NCI-H2171 treated with DMSO at 0.1 percent for 48 hours (cell line): ENCODE measurements at places on chromosomes 12 and 14.

- DNase-seq, result peak; percentile 62
Measured at GRCh38 chr12:59403259-59403932, 192.4 kb upstream of the SLC16A7 start.

DNA sequence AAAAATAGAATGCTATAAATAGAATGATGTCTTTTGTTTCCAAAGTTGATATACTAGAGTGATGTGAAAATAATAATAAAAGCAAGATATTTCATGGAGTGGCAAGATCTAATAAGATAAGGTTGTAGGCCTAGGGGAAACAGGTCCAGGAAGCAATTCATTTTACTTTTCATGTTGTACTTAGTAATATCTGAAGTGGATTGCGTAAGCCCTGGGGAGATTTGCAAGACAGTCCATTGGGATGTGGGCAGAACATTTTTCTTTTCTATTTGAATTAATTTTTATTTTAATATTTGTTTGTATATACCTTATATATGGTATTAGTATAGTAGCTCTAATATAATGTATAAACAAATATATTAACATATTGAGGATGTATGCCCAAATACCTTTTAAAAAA lies 7.5 kb downstream of the NUBPL start:
- no peak for DNase-seq

DNA sequence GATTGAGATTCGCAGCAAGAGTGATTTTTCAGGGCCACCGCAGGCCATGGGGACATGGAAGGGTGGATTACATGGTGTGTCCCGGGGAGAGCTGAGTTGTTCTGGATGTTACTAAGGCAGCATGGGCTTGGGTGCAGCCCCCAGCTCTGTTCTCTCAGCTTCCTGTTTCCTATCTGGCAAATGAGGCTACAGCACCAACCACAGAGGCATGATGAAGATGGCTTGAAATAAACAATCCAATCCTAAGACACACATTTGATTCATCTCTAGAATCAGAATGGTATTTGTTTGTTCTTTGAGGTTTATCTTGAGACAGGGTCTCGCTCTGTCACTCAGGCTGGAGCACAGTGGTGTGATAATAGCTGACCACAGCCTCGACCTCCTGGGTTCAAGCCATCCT lies 21.6 kb downstream of the GLTP start:
- DNase-seq, result no peak

GRCh38 chr12:103138538-103138937 lies 181.1 kb downstream of the ASCL1 start:
- no peak for DNase-seq

DNA sequence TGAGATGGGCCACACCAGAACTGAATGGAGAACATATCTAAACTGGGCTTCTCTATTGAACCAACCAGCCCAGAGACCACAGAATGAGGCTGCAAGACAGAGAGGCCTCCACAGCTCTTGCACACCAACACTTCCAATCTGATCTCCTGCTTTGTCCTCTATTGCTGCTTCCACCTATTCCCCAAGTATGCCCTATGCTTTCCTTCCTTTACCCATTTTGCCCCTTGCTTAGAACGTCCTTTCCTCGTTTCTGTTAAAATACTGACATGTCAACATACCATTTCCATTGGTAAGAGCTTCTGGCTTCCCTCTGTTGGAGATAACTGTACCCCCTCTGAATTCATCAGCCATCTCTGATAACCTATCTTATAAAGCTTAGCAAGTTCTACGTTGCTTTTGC lies 2.8 kb downstream of the SLC2A13 start:
- no peak for DNase-seq

DNA sequence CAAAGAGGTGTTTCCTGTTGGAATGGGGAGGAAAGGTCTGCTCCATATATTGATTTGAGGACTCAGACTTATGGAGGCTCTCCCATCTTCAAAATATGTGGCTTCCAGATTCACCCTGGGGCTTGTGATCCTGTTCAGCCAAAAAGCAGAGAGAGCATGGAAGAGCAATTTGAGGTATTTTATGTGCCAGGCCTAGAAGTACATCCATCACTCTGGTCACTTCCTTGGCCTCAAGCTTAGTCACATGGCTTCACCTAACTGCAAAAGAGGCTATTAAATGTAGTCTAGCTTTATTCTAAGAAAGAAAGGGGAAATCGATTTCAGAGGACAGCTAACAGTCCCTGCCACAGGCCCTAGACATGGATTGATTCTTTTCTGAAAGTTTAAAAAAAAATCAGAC lies 86.2 kb downstream of the C12orf50 start:
- no peak for DNase-seq

GRCh38 chr14:72917094-72917802 lies 9.0 kb upstream of the DCAF4 start:
- DNase-seq, result no peak

GRCh38 chr12:68560851-68561422 lies 49.8 kb upstream of the RAP1B start:
- no peak for DNase-seq

- DNase-seq, result no peak
Measured at GRCh38 chr14:103434868-103435442, 49.7 kb downstream of the MARK3 start.

DNA sequence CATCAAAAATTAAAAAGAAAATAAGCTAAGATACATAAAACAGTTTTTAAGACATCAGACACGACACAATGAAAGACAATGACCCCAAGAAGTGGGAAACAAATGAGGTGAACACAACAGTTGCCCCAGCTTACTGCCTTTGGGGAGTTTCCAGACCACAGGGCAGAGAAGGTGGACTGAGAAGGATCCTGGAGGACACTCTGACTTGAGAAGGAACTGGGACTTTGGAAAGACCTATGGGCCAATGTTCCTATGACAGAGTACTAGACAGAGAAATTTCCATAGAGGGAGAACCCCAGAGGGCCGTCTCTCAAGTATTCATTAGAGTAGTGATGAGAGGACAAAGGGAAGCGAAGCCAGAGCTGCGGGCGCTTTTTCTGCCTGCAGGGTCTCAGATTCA lies 6.2 kb upstream of the OR5AU1 start:
- no peak for DNase-seq

- DNase-seq, result no peak
Measured at GRCh38 chr14:61549425-61549824, 145.9 kb upstream of the HIF1A start.

- no peak for DNase-seq
Measured at GRCh38 chr12:70609739-70610491, 27.3 kb downstream of the PTPRB start.

DNA sequence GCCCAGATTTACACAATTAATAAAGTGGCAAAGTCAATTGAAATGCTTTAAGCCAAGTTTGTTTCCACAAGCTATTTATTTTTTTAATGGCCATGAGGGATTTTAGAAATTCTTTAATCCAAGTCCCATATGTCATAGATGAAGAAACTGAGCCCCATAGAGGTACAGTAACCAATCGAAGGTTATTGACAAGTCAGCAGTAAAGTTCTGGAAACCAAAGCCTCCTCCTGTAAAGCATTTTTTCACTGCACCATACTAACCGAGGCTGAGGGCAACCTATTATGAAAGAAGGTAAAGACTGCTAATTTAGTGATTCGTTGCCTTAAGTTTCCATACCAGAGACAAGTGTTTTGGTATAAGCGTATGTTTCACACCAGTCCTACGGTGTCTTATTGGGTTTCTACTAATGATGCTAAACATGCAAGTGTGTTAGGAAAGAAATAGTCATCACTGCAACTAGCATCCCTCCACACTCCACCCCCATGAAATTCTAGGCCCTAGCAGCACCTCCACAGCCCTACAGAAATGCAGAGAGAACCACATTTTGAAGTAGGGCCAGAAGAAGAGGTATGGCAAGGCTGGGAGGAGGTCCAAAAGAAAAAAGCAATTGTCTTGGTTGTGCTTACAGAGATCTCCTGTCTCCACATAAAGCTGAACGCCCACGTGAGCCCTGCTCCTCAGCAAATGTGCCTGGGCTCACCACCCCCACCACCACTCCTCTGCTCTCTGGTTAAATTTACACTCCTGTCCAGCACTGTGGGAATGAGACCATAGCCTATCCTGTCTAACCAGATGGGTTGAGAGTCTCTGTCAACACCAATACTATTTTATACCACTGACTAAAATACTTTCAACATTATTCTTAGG lies 271.1 kb upstream of the G2E3 start:
- no peak for DNase-seq

DNA sequence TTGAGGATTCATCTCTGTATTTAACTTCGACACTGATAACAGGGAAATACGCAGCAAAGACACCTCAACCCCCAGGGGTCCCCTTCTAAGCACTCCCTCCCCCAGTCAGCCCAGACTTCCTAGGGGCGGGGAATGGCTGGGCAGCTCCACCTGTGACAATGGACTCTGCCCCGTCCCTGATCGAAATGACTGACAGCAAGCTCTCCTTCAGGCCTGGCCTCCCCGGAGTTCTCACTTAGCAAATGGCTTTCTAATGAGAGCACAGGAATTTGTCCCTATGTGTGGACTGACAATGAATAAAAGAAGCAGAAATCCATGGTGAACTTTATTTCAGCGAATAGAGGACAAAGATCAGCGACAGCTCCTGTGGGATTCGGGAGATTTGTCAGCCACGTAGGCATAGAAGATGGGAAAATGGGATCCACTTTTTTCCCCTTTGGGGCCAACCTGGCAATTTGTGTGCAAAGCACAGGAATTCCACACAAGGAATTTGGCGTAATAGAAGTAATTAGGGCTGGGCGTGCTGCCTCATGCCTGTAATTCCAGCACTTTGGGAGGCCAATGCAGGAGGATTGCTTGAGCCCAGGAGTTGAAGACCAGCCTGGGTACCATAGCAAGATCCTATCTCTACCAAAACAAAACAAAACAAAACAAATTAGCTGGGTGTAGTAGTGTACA lies 63.8 kb downstream of the TNFAIP2 start:
- no peak for DNase-seq

DNA sequence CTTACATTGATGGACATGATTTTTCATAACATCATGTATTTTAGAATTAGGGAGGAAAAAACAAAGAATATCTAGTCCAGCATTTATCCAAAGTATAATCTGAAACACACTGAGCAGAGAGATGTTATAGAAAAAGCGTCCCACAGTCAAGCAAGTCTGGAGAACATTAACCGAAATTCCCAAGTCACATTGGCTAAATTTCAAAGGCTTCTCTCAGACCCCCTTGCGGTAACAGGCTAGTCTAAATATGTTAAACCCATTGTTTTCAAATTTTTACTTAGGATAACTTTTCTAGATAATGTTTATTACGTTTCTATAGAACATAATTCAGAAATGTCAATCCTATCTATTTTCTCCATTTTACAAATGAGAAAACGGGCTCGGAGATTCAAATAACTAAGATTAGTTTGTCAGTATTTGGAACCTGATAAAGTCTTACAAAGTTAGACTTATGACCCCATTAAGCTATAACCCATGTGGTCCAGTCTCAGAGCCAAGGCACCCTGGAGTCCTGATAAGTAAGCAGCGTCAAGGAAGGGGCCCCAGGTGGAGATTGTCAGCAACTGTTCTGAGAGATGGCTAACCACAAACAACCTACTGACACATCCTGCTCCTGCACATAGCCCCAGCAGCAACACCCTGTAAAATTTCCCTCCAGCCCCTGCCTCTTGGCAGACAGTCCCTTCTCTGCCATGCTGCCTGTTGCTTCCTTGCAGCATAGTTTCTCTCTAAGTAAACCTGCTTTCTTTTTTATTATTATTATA lies 220.6 kb upstream of the TMEM260 start:
- no peak for DNase-seq

- DNase-seq, result no peak
Measured at GRCh38 chr14:71824816-71825215, 107.4 kb upstream of the RGS6 start.

DNA sequence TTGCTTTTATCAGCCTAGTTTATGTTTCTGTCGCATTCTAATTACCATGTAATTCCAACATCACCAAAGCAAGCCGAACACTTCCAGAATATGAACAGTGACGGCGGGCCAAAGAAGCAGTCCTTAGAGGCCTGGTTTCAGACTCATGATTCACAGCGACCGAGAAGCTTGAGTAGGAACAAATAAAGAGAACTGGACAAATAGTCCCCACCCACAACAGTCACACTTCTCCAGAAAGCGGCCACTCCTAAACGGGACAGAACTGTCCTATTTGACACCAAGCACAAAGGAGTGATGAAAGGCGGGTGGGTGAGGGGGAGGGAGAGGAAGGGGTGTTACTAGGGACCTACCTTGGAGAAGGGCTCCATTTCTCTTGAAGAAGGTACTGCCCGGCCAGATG lies 136.4 kb downstream of the FOXN3 start:
- no peak for DNase-seq

DNA sequence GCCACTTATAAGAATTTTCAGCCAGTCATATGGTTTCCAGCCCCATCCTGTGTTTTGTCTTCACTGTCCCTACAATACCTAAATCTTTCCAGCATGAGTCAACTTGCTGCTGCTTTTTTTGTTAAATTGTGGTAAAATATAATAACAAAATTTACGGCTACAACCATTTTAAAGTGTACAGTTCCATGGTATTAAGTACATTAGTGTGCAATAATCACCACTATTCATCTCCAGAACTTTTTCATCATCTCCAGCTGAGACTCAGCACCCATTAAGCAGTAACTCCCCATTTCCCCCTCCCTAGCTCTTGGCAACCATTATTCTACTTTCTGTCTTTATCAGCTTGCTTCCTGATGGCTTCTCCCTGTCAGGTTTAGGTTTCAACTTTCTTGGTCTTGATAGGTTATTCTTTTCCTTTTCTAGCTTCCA lies 39.1 kb downstream of the FRS2 start:
- DNase-seq, result peak; percentile 10

DNA sequence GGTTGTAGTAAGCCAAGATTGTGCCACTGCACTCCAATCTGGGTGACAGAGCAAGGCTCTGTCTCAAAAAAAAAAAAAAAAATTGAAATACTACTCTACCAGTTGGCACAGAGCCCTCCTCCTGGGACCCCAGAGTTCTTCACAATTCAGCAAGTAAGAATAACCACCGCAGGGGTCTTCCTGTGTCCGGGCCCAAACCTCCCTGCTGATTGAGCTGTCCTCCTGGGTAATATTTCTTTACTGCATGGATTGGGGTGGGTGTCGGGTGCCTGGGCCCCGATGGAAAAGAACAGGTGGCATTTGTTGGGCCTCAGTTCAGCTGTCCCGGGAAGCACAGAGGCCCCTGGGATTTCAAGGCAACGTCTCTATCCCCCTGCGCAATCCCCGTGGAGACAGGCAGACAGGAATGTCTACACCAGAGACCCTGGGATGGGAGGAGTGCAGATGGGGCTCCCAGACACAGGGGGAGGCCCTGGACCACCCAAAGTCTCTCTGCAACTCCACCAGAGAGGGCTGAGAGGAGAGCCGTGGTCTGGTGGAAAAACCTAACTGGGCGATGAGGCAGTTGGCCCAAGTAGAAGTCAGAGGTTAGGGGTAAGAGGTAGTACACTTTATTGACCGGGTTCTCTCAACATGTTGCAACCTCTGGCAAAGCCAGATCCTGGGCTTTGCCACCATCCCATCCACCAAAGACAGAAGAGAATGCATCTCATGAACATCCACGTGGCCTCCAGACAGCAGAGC lies 32.7 kb upstream of the VPS37B start:
- DNase-seq, result peak; percentile 82

- DNase-seq, result no peak
Measured at GRCh38 chr12:87469295-87469694, 559.9 kb downstream of the C12orf50 start.

GRCh38 chr12:78390920-78391319 lies 473.7 kb upstream of the SYT1 start:
- no peak for DNase-seq

- DNase-seq, result no peak
Measured at GRCh38 chr14:54535126-54535525, 25.4 kb downstream of the CGRRF1 start.

- no peak for DNase-seq
Measured at GRCh38 chr12:34396861-34397590, 374.7 kb downstream of the ALG10 start.

- no peak for DNase-seq
Measured at GRCh38 chr14:69133206-69134125, 19.5 kb downstream of the DCAF5 start.

GRCh38 chr12:46224386-46224785 lies 44.5 kb downstream of the SLC38A1 start:
- no peak for DNase-seq
